ENCODE measurements at places on chromosomes 6 and 20.
A peak's percentile ranks its signal among the peaks of the same experiment; 100 is the strongest.

DNA sequence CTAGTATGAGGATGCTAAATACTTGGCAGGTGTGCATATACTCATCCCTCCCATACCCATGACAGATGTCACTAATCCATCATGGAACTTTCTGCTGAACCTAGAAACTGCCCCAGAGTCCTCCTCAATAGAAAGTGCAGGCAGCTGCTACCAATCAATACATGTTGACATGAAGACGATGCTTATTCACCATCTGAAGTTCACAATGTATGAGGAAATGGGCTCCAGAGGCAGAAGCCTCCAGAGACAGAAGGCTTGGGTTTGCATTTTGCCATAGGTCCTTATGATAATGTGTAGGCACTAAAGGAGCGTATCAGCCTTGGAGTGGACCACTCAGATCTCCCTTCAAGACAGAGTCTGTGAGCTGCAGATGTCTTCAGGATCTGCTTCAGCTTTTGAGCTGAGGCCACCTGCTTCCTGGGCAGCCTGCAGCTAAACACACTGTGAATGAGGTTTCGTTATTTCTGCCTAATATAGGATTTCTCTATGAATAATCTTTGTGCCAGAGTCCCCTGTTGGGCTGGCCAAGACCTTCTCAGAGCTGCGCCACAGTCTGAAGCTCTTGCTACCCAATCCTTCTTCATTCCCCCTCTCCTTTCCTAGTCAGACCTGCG, 7.5 kb upstream of the KIAA1755 start:
- no peak overlapping the region for H3K4me3 ChIP-seq
- H3K27me3 ChIP-seq, result no peaks in the 10 kb centered on the region
- no peaks in the 10 kb centered on the region for H3K4me1 ChIP-seq
- no peaks in the 10 kb centered on the region for H3K36me3 ChIP-seq

DNA sequence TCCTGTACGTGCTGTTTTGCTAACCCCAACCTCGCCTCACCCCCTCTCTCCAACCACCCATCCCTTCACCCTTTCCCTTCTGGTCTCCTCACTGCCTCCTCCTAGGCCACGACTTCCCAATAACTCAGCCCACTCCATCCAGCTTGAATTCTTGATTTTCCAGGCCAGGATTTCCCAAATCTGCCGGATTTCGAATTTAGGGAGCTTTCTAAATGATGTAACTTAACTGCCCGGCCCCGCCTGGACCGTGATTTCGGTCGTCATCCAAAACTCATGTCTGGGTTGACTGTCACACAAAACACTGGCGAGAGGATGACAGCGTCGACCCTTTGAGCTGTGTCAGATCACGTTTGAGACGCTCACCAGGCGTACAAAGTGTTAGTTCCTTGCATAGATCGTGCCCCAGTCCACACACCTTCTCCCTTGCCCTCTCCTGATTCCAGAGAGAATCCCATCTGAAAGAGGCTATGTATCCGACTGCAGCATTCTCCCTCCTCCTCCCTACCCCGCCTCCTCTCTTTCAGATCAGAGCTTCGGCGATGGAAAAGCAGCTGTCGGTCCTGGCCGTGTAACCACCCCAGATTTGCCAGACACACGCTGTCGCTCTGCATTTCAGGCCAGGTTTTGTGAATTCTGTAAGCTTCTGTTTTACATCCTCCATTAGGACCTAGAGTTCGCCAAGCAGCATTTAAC, 168.2 kb downstream of the GPX5 start:
- H3K4me3 ChIP-seq, result peak overlapping the region; percentile 94
- H3K36me3 ChIP-seq, result no peaks in the 10 kb centered on the region
- H3K27ac ChIP-seq, result no peak overlapping the region
- peaks cover 69% of the 10 kb centered on the region for H3K27me3 ChIP-seq
- peaks cover 20% of the 10 kb centered on the region for H3K4me1 ChIP-seq

DNA sequence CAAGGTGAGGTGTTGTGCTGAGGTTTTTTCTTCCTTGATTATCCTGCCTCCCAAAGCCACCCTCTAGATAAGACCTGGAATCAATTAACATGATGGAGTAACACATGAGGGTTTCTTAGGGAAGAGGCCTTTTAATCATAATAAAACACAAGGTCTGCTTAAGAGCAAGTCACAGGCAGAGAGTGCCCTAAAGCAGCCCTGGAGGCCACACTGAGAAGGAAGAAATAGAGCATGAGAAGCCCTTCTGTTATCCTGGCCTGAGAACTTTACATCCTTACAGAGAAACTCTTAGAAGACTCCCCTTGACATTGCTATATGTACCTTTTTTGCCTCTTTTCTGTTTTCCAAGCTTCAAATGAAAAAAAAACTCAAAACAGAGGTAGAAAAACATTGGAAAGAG, 132.3 kb downstream of the CEP57L1 start:
- no peaks in the 10 kb centered on the region for H3K4me1 ChIP-seq
- H3K27ac ChIP-seq, result no peak overlapping the region
- DNase-seq, result no peak
- H3K27me3 ChIP-seq, result no peaks in the 10 kb centered on the region

GRCh38 chr6:7827142-7827541, 83.4 kb downstream of the TXNDC5 start:
- no peaks in the 10 kb centered on the region for H3K36me3 ChIP-seq
- H3K27ac ChIP-seq, result no peak overlapping the region
- no peak for DNase-seq
- H3K4me3 ChIP-seq, result no peak overlapping the region
- H3K27me3 ChIP-seq, result no peaks in the 10 kb centered on the region

- DNase-seq, result peak; percentile 39
- no peaks in the 10 kb centered on the region for H3K36me3 ChIP-seq
- no peaks in the 10 kb centered on the region for H3K4me1 ChIP-seq
- H3K27me3 ChIP-seq, result no peaks in the 10 kb centered on the region
- no peak overlapping the region for H3K27ac ChIP-seq
These were observed 23.8 kb upstream of the POLR1H start for GRCh38 chr6:30037182-30037788.

DNA sequence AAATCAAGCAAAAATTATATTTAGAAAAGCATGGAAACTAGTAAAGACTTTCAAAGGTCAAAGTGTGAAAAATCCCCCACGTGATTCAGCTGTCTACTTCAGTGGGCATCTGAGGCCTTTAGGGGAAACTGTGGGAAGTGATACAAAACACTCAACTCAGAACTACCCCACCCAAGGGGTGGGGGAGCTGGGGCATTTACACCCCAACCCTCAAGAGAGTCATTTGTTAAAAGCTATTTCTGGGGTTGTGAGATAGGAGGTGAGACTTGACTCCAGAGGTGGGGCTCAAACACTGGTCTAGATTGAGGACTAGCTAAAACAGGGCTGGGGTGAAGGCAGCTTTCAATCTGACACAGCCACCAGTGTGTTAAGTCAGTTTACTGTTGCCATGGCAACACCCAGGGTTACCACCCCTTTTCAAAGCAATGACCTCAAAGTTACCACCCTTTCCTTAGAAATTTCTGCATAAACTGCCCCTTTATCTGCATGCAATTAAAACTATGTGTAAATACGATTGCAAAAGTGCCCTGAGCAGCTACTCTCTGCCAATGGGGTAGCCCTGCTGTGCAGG, 9.9 kb upstream of the GTSF1L start:
- H3K4me3 ChIP-seq, result no peak overlapping the region
- H3K4me1 ChIP-seq, result no peaks in the 10 kb centered on the region
- no peaks in the 10 kb centered on the region for H3K36me3 ChIP-seq
- peak; percentile 62 for DNase-seq

GRCh38 chr6:92427453-92427852, 991.9 kb downstream of the EPHA7 start:
- H3K4me3 ChIP-seq, result no peak overlapping the region
- H3K27me3 ChIP-seq, result no peaks in the 10 kb centered on the region
- H3K27ac ChIP-seq, result no peak overlapping the region
- H3K36me3 ChIP-seq, result no peaks in the 10 kb centered on the region

- no peaks in the 10 kb centered on the region for H3K27me3 ChIP-seq
- DNase-seq, result no peak
- H3K27ac ChIP-seq, result no peak overlapping the region
- no peaks in the 10 kb centered on the region for H3K4me1 ChIP-seq
- H3K4me3 ChIP-seq, result no peak overlapping the region
These were observed 32.1 kb downstream of the FNDC1 start for GRCh38 chr6:159201336-159201735.

DNA sequence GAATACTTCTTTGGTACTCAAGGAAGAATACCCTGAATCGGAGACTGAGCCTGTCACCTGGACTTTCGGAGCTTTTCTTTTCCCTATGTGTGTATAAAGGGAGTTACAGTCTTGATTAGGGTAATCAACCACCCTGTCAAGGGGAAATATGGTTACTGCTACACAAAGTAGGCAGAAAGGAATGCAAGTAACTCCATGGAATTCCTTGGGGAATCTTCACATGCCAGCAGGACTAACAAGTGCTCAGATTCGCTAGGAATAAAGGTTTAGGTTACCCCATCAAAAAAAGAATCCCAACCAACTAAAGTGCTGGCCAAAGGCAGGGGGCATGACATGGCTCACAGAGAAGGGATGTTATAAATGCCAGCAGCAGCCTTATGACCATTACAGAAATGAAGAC, 10.4 kb downstream of the KCNS1 start:
- peaks cover 6% of the 10 kb centered on the region for H3K4me1 ChIP-seq
- H3K36me3 ChIP-seq, result no peaks in the 10 kb centered on the region
- no peak for DNase-seq
- H3K4me3 ChIP-seq, result no peak overlapping the region
- H3K27me3 ChIP-seq, result no peaks in the 10 kb centered on the region
- H3K27ac ChIP-seq, result no peak overlapping the region

- no peak overlapping the region for H3K27ac ChIP-seq
- DNase-seq, result peak; percentile 86
- peaks cover 44% of the 10 kb centered on the region for H3K4me1 ChIP-seq
- H3K36me3 ChIP-seq, result no peaks in the 10 kb centered on the region
These were observed 50.7 kb downstream of the PPP1R3G start for GRCh38 chr6:5135788-5136376.

- H3K27ac ChIP-seq, result no peak overlapping the region
- no peaks in the 10 kb centered on the region for H3K27me3 ChIP-seq
- no peaks in the 10 kb centered on the region for H3K4me1 ChIP-seq
- no peak overlapping the region for H3K4me3 ChIP-seq
These were observed 25.0 kb upstream of the STX16 start for GRCh38 chr20:58626051-58626450.

DNA sequence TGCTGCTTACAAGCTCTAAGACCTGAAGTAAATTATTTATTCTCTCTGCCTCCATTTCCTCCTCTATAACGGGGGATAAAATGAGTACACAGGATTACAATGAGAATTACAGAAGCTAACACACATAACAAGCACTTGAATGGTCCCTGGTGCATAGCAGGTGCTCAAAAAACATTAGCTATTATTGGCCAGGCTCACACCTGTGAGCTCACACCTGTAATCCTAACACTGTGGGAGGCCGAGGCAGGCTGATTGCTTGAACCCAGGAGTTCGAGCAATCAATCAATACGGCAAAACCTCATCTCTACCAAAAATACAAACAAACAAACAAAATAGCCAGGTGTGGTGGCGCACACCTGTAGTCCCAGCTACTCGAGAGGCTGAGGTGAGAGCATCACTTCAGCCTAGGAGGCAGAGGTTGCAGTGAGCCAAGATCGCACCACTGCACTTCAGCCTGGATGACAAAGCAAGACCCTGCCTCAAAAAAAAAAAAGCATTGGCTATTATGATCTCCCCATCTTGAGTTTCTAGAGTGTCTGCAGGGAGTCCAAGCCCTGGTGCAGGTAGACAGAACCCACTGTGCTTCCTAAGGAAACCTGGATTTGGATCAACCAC, 68.1 kb downstream of the PREX1 start:
- H3K36me3 ChIP-seq, result no peaks in the 10 kb centered on the region
- H3K27me3 ChIP-seq, result no peaks in the 10 kb centered on the region
- H3K4me1 ChIP-seq, result no peaks in the 10 kb centered on the region

GRCh38 chr20:4490045-4490444, 231.7 kb upstream of the PRND start:
- DNase-seq, result no peak
- no peaks in the 10 kb centered on the region for H3K36me3 ChIP-seq
- H3K4me1 ChIP-seq, result peaks cover 10% of the 10 kb centered on the region
- no peak overlapping the region for H3K4me3 ChIP-seq
- no peak overlapping the region for H3K27ac ChIP-seq

GRCh38 chr6:72406517-72406916, 215.3 kb upstream of the KCNQ5 start:
- no peaks in the 10 kb centered on the region for H3K4me1 ChIP-seq
- no peaks in the 10 kb centered on the region for H3K27me3 ChIP-seq
- H3K4me3 ChIP-seq, result no peak overlapping the region
- no peak for DNase-seq
- no peak overlapping the region for H3K27ac ChIP-seq
